ENCODE measurements at places on chromosomes 16 and 17. TPM values are rescaled to one million over a fixed set of nuclear protein-coding genes. Genes with fewer than 3 reads are reported as not detected.

ADCY9 gene
- total RNA-seq, result 38.0 TPM

ATAD5 gene
- total RNA-seq, result 3.9 TPM

ASPA gene
- under 0.01 TPM for total RNA-seq

TAT gene
- total RNA-seq, result not detected

KRTAP17-1 gene
- not detected for total RNA-seq

KLHL10 gene
- under 0.01 TPM for total RNA-seq

SMIM22 gene
- not detected for total RNA-seq

MYCBPAP gene
- 0.64 TPM for total RNA-seq

DNA sequence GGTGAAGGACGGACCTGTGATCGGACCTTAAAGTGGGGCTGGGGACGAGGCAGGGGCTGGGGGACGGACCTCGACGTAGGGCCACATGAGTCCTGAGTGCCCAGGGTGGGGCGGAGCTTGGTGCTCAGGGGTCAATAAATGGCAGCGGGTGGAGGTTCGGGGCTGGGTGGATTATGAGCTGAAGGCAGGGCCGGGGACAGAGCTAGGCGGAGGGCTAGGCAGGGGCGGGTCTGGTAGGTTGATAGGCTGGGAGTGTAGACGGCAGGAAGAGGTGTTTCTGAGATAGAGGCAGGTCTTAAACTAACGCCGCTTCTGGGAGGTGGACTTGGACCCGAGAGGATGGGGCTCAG is 733 bp downstream of the CHRNB1 start:
- no peak for DNase-seq

GRCh38 chr17:39834017-39834416 is 30.1 kb downstream of the IKZF3 start:
- no peak for DNase-seq

- no peak for DNase-seq
Observed at GRCh38 chr17:66716236-66717026, 118.5 kb upstream of the CACNG5 start.

DNA sequence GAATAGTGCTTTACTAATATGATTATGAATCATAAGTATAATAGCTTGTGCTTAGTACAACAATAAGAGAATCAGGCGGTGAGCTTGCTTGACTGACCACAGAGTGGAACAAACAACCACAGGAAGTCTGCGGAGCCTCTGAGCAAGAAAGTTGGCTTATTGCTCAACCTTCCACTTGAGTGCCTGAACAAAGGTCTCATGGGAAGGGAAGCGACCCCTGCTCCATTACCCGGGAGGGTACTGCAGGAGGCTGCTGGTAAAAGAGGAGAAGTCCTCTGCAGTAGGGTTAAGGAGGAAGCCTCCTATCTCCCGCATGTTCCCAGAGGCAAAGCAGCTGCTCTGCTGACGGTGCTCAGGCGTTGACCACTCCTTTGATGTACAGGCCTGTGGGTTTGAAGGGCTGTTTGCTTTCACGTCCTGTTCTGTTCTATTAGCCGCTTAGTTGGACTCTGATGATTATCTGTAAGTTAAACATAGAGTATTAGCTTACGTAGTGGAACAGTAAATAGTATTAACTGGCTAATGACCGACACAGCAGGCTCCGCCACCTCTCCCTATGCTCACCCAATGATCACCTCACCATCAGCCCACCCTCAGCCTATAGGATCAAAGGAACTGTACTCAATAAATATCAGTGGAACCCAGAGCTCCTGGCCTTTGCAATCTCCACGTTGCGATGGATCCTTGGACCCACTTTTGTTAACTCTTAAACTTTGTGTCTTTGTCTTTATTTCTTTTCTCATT is 17.5 kb downstream of the ALOX15B start:
- peak; percentile 90 for DNase-seq

GRCh38 chr16:15855704-15856003 is 1.2 kb downstream of the MYH11 start:
- no peak for DNase-seq

DNA sequence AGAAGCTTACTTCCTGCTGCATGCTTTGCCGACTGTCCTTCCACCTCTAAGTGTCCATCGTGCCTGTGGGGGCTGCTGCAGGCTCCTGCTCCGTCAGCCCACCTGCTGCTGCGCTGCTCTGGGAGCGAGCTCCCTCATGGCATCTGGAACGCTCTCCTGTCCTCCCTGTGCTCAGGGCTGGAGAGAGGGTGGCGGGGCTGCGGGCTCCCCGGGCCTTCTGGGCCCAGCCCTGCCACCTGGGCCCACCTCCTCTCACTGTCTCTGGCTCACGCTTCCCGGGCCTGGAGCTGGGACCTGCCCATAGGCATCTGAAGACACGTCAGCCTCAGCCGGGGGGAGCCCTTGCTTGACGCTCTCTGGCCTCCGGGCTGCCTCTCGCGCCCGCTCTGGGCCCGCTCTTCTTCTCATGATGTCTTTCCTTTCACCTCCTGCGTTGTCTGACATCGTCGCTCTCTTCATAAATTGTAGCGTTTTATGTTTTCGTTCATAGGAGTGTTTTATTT is 27.0 kb downstream of the NME3 start:
- DNase-seq, result no peak

- DNase-seq, result no peak
Observed at GRCh38 chr16:7820816-7821215, 488.2 kb downstream of the RBFOX1 start.

DNA sequence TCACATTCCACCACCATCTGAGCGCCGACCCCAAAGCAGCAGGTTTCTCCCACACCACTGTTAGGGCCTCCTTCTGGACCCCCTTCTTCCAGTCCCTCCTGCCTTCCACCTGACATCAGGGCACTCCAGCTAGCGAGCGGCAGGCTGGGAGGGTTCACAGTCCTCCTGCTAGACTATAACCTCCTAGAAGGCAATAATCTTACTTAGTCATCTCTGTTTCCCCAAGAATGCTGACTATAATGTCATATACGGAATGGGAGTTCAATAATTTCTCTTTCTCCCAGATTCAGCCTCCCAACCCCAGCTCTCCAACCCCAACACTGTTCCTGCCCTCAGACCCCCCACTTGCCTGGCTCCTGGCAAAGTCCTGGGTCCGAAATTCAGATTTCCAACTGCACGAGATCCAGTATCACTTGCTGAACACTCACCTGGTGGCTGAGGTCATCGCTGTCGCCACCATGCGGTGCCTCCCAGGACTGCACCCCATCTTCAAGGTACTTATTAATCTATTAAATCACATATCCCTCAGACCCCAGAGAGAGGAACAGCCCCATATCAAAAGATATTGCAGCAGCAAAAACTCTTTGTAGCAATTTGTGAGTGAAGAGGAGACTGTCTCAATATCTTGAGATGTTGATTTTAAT is 5.6 kb downstream of the ALOX12 start:
- DNase-seq, result no peak

DNA sequence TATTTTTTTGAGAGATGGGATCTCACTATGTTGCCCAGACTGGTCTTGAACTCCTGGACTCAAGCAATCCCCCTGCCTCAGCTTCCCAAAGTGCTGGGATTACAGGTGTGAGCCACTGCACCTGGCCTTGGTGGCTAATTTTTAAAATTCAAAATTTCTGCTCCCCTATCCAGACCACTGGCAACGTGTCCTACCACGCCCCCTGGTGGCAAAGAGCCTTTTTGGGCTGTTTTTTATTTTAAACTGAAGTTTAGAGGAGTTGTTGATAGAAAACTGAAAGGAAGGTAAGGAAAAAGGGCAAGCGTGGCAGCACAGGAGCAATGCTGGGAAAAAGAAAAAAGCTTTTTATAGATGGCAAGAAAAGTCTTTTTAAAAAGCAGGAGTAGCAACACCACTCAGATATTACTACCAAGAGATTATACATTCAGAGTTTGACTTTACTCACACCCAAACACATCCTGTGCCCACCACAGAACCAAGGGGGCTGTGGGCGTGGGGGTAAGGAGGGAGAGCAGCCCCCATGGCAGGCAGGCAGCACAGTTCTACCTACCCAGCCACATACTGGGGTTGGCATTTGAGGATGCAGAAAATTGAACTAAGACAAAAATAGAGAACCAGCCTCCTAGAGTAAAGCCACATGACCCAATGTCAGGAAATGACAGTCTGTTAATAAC is 4.2 kb upstream of the MXRA7 start:
- DNase-seq, result peak; percentile 75

DNA sequence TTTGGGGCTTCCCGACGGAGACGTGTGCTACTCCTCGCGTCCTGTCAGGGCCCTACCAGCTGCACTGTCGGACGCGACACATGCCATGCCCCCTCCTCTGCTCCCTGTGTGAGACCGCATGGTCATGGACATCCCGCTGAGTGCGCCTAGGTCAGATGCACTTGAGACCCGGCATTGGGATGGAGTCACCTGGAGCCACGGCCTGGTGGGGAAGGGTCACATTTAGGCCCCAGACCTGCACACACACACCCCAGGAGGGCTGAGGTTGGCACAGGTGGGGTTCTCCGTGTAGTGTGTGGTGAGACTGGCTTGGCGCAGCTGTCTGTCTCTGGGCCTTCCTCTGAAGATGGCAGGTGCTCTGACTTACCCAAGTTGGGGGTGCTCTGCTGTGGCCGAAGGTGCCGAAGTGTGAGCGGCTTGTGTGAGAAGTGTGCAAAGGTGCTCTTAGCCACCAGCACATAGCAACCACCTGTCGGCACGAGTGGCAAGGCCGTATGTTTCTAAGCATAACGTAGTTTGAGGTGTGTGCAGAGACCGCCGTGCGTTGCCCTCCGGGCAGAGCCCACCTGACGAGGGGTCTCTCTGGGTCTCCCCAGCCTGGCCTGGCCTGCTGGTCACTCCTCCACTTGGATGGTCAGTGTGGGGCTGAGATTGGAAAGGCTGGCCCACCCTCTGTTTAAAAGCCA is 108.6 kb downstream of the BANP start:
- no peak for DNase-seq

DNA sequence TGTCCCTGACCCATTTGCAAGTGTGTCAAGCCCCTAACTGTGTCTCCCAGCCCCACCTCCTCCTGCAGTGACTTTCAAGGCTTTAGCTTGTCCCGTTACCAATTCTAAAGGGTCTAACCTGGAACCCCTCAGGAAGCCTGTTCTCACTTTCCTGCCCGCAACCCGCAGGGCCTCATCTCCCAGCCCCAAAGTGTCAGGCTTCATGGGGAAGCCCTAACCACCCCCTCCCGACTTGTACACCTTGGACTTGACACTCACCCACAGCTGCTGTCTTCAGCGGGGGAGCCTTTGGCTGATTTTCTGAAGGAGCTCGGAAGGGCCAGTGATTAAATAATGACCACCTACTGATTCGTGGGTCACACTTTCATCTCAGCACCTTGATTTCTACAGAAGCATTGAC is 33.1 kb downstream of the NLRC5 start:
- DNase-seq, result no peak

DNA sequence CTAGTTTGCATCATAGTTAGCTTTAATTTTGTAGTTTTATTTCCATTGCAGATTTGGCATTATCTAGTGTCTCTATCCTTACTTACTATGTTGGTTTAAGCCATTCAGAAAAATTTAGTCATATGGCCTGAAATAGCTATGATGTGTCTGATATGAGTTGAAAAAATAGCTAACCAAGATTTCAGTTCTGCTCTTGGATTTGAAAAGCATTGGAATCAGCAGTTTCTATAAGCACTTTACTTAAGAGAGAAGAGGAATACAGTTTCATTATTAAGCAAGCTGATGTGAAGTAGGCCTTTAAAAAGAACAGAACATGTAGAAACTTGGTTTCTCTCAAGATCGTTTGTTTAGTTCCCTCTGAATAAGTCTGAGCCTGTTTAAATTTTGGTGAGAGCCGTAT is 25.9 kb downstream of the LPCAT2 start:
- no peak for DNase-seq

DNA sequence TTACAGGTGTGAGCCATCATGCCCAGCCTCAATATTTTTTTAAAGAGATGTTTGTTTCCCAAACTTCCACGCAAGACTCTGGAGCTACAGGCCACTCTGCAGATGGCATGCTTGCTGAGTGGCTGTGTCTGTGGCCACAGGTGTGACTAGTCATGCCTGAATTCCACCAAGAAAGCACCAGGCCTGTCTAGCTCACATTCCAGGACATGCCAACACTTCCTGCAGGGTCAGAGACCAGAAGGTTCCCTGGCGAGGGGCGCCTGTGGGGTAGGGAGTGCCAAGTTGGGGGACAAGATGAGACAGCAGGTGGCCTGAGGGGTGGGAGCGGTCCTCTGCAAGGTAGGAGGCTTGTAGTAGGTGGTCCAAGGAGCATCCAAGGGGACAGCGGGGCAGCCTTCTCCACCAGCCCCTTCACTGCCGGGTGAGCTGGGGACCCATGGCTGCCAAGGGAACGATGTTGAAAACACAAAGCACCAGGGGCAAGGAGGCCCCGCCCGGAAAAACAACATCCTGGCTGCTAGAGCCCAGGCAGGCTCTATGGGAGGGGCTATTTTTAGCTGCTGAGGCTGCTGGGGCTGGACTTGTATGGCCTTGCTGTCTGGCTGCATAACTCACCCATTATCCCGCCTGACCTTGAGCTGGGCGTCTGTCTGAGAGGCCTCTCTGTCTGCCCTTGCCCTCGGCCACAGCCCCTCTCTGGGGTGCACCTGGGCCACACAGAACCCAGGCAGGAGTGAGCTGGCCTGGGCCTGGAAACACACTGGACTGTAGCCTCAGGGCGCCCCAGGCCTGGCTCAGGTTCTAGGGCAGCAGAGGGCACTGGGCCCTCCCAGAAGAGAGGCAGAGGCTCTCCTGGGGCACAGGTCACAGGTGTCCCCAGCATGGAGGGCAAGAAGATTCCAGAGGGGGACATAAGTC is 5.7 kb downstream of the TRIM47 start:
- DNase-seq, result peak; percentile 84

- peak; percentile 27 for DNase-seq
Observed at GRCh38 chr17:41734949-41735313, 488 bp upstream of the HAP1 start.

- no peak for DNase-seq
Observed at GRCh38 chr16:29192329-29193247, 207.7 kb downstream of the LAT start.

DNA sequence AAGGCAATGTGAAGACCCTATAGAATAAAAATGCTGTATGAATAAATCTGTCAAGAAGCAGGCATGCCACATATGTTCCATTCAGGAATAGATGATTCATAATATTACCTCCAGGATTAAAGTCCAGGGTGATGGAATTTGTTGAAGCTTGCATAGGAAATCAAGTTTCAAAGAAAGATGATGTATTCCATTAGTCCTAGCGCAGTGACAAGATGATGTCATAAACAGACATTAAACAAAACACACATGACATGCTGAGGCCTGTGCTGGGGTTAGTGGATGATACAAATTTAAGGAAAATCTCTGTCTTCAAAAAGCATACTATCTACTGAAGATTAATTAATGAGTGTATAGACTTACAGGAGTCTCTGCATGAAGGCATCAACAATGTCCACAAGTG is 1025.2 kb downstream of the CDH11 start:
- no peak for DNase-seq

GRCh38 chr16:67842509-67843342 is 606 bp downstream of the THAP11 start:
- peak; percentile 55 for DNase-seq

- DNase-seq, result peak; percentile 99
Observed at GRCh38 chr16:70691223-70692129, 5.6 kb upstream of the MTSS2 start.

DNA sequence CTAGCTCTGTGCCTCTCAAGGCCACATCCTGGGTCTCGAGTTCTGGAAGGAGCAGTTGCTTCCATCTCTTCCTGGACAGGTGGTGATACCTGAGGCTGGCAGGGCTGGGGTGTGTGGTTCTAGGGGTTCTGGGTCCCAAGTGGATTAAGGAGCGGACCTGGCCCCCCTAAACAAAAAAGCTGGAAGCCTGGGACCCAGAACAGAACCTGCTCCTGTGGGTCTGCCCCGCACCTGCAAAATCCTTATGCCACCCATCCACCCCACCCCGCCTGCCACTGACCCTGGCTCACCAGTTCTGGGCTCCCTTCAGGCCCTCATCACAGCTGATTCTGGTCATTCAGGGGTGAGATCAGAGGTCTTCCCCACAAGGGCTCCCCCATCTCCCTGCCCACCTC is 44.8 kb downstream of the ADCY7 start:
- DNase-seq, result no peak

Data from fibroblast of villous mesenchyme (primary cell).